ENCODE measurements at places on chromosomes 13 and 19. TPM values are rescaled to one million over a fixed set of nuclear protein-coding genes. Genes with fewer than 3 reads are reported as not detected.
A peak's percentile ranks its signal among the peaks of the same experiment; 100 is the strongest.

The IZUMO4 gene
- polyA plus RNA-seq: 3.2 TPM

The FLT3LG gene
- polyA plus RNA-seq: 5.6 TPM

The ZNF324 gene
- 8.8 TPM for polyA plus RNA-seq

The PTGER1 gene
- polyA plus RNA-seq: 0.21 TPM

The MICOS13 gene
- polyA plus RNA-seq: 115 TPM

The SLC6A16 gene
- 0.72 TPM for polyA plus RNA-seq

The HRC gene
- not detected for polyA plus RNA-seq

The CLDN10 gene
- 0.92 TPM for polyA plus RNA-seq

The HIPK4 gene
- 0.12 TPM for polyA plus RNA-seq

The TIMM50 gene
- polyA plus RNA-seq: 124 TPM

The CCDC122 gene
- polyA plus RNA-seq: 0.41 TPM

The KLK2 gene
- not detected for polyA plus RNA-seq

The CBLC gene
- polyA plus RNA-seq: 0.04 TPM

GRCh38 chr13:89790696-89791095 lies 1556.8 kb upstream of the MIR17HG start:
- DNase-seq: no peak
- H3K4me1 ChIP-seq: no peaks in the 10 kb centered on the region

DNA sequence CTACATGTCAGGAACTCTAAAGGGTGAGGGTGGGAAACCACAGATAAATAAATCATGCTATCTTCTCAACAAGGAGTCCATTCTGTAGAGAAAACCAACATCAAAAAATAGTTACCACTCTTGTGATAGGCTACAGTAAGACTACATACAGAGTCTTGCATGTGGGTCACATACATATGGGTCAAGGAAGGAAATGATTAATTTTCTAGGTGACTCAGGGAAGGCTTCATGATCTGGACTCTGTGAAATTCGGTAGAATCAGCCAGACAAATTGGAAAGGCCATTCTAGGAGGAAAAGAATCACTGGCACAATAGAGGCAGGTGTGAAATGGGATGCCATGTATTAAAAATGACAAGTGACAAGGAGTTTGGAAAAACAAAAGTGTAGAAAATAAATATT lies 638.9 kb downstream of the LIG4 start:
- H3K36me3 ChIP-seq: no peaks in the 10 kb centered on the region
- H3K4me3 ChIP-seq: no peak overlapping the region
- DNase-seq: peak; percentile 59
- peaks cover 29% of the 10 kb centered on the region for H3K4me1 ChIP-seq
- H3K27ac ChIP-seq: no peak overlapping the region

DNA sequence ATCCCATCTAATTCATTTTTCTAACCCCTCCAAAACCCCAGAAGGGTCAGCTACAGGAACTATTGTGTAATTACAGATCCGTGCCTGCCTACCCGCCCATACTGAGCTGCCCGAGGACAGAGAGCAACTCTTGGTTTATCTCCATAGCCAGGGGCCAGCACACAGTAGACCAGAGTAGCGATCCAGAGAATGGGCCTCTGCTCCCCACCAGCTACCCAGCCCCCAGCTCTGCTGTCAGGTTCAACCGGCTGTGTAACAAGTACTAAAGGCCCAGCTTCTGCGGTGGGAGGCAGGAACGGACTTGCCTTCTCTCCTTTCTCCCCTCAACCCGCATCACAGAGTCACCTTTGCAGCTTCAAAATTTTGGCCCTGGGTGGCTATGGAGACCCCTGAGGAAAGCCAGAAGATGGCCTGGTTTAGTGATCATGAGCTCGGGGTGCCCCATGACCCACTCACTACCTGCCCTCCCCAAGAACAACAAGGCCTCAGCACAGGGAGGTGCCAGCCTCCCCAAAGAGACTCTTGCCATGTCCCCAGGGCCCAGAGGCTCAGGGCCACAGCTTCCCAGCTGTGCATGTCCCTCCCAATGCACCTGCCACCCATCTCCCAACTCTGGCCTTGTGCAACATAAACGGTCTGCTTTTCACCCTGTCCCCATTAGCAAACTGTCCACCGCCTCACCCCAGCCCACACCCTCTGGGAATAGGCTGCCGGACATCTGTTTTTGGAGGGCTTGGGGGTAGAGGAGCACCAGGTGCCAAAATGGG lies 5.7 kb downstream of the CALM3 start:
- H3K4me3 ChIP-seq: no peak overlapping the region
- no peak for DNase-seq
- peaks cover 51% of the 10 kb centered on the region for H3K36me3 ChIP-seq
- no peaks in the 10 kb centered on the region for H3K27me3 ChIP-seq
- peaks cover 13% of the 10 kb centered on the region for H3K4me1 ChIP-seq

DNA sequence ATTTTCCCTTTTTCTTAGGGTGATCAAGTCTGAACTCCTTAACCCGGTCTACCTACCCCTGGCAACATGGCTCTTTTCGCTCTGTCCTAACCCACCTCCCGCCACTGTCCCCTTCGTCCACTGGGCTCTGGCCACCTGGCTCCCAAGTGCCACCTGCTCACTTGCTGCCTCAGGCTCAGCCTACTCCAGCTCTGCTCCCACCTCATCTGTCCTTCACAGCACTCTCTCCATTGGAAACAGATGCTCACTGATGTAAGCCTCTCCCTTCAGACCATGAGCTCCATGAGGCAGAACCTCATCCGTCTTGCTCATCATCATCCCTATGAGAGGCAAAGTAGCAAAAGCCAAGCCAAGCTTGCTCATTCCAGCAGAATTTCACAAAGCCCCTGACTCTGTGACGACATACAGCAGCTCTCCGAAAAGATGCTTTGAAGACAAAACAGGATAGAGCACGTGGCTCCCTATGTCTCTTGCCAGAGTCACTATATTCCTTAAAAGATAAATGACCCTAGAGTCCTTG lies 35.3 kb upstream of the AMER2 start:
- no peak overlapping the region for H3K4me3 ChIP-seq
- no peaks in the 10 kb centered on the region for H3K4me1 ChIP-seq
- no peaks in the 10 kb centered on the region for H3K36me3 ChIP-seq
- H3K27me3 ChIP-seq: no peaks in the 10 kb centered on the region
- H3K27ac ChIP-seq: no peak overlapping the region
- no peak for DNase-seq

DNA sequence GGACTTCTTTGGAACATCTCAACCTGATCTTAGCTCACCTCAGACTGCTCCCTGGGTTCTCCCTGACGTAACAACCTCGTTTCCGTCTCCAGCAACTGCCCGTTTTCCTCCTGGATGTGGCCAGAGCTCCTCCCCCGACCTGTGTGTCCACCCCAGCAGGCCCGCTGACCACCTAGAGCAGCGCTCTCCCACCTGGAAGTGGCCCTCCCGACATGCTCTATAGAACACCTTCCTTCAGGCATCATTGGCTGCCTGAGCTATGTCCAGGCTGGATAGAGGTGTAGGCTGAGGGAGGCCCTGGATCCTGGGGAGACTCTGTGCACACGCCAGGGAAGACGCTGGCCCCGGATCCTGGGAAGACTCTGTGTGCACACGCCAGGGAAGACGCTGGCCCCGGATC lies 81.3 kb downstream of the TEX29 start:
- H3K36me3 ChIP-seq: no peaks in the 10 kb centered on the region
- no peaks in the 10 kb centered on the region for H3K27me3 ChIP-seq
- DNase-seq: no peak
- H3K4me1 ChIP-seq: no peaks in the 10 kb centered on the region
- H3K27ac ChIP-seq: no peak overlapping the region

GRCh38 chr13:46178143-46178542 lies 3.8 kb downstream of the LCP1 start:
- H3K36me3 ChIP-seq: no peaks in the 10 kb centered on the region
- no peak overlapping the region for H3K4me3 ChIP-seq
- H3K27ac ChIP-seq: no peak overlapping the region

GRCh38 chr19:1942078-1942933 lies 1.3 kb downstream of the CSNK1G2 start:
- peak overlapping the region; percentile 95 for H3K4me3 ChIP-seq
- peak; percentile 81 for DNase-seq
- H3K4me1 ChIP-seq: peaks cover 19% of the 10 kb centered on the region
- no peaks in the 10 kb centered on the region for H3K27me3 ChIP-seq

DNA sequence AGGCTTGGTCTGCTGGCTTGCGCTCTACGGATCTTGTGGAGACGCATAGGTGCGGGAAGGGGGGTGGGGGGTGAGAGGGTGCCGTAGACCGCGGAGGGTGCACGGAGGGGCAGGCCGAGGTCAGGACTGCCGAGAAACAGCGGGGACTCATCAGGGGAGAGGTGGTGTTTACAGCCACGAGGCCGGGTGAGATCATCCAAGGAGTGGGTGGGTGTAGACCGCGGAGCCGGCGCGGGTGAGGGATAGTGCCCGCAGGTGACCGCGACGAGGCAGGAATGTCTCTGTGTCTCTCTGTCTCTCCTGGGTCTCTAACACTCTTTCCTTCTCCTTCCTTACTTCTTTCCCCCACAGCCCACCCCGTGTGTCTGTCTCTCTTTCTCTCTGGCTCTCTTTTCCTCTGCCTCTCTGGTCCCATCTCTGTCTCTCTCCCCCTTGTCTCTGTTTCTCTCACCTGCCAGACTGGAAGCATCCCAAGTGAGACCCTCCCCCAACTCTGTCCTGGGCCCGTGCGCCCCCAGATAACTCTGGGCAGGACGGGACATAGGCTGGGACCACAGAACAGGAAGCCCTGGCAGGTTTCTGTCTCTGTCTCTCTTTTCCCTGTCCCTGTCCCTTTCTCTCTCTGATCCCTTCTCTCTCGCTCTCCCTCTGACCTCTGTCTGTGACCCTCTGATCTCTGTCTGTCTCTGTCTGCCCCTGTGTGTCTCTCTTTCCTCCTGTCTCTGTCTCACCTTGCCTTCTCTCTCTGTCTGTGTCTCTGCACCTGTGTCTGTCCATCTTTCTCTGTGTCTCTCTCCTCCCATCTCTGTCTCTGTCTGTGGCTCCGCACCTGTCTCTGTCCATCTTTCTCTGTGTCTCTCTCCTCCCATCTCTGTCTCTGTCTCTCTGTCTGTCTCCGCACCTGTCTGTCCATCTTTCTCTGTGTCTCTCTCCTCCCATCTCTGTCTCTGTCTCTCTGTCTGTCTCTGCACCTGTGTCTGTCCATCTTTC lies 1.8 kb upstream of the KLK4 start:
- H3K27ac ChIP-seq: no peak overlapping the region
- no peak overlapping the region for H3K4me3 ChIP-seq
- H3K36me3 ChIP-seq: no peaks in the 10 kb centered on the region
- peaks cover 24% of the 10 kb centered on the region for H3K27me3 ChIP-seq
- no peaks in the 10 kb centered on the region for H3K4me1 ChIP-seq

DNA sequence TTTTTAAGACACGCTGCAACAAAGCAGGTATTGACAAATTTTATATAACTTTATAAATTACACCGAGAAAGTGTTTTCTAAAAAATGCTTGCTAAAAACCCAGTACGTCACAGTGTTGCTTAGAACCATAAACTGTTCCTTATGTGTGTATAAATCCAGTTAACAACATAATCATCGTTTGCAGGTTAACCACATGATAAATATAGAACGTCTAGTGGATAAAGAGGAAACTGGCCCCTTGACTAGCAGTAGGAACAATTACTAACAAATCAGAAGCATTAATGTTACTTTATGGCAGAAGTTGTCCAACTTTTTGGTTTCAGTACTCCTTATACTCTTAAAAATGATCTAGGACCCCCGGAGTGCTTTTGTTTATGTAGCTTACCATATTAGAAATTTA lies 1.2 kb downstream of the BRCA2 start:
- H3K4me3 ChIP-seq: peak overlapping the region; percentile 37
- no peaks in the 10 kb centered on the region for H3K36me3 ChIP-seq
- no peaks in the 10 kb centered on the region for H3K27me3 ChIP-seq
- DNase-seq: no peak
- H3K27ac ChIP-seq: peak overlapping the region; percentile 88

DNA sequence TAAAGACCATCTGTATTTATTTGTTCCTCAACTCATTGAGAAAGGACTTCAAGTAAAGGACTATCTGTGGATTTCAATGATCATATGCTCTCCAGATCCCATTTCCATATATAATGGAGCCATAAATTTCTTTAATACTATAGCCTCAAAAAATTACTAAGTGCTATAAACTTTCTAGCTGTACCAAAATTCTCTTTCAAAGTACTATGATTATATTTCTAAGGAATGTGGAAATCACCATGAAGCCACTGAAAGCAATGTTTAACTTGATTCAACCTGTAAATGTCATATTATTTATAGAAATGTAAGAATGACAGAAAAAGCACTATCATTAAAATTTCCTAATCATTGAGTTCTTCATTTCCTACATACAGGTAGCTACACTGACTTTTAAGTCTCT lies 20.7 kb downstream of the TBC1D4 start:
- H3K27ac ChIP-seq: no peak overlapping the region
- DNase-seq: no peak
- no peaks in the 10 kb centered on the region for H3K36me3 ChIP-seq
- no peaks in the 10 kb centered on the region for H3K4me1 ChIP-seq
- no peak overlapping the region for H3K4me3 ChIP-seq

DNA sequence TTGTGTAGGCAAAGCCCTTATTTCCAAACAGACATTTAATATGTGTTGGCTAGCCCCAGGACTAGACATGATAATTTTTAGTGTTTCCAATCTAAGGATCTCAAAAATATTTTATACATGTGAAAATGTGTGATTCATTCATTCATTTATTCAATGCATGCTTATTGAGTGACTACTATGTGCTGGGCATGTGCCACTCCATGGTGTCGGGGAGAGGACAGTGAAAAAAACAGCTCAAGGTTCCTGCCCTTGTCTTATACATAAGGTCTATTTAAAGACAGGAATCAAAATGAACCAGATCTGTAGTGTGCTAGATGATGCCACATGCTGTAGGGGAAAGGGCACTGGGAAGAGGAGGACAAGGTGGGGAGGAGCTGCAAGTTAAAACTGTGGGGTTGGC lies 36.5 kb downstream of the GJA3 start:
- peaks cover 10% of the 10 kb centered on the region for H3K27me3 ChIP-seq
- no peak overlapping the region for H3K27ac ChIP-seq
- H3K4me1 ChIP-seq: peaks cover 4% of the 10 kb centered on the region
- no peak overlapping the region for H3K4me3 ChIP-seq
- H3K36me3 ChIP-seq: no peaks in the 10 kb centered on the region

DNA sequence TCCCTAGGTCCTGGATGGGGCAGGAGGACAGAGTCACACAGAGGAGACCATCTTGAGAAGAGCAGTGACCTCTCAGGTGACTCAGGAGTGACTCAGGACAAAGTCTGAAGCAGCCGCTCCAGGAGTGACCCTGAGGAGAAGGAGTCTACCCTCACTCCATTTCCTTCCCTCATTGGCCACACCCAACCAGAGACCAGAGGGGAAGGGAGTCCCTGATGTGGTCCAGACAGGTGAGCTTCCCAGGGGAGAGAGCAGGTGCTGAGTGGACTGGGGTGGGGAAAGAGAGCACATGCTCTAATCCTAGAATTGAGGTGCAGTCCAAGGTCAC lies 75.5 kb upstream of the MEDAG start:
- no peaks in the 10 kb centered on the region for H3K36me3 ChIP-seq
- H3K4me1 ChIP-seq: peaks cover 30% of the 10 kb centered on the region
- no peak for DNase-seq
- no peak overlapping the region for H3K27ac ChIP-seq
- H3K27me3 ChIP-seq: no peaks in the 10 kb centered on the region
